SHP77 treated with DMSO at 0.1 percent for 48 hours (cell line): ENCODE measurements at places on chromosomes 2 and 18.

GRCh38 chr2:50328680-50329079 is 703.3 kb downstream of the NRXN1 start:
- DNase-seq: no peak

- no peak for DNase-seq
Observed at GRCh38 chr2:25491966-25492532, 150.3 kb upstream of the DNMT3A start.

DNA sequence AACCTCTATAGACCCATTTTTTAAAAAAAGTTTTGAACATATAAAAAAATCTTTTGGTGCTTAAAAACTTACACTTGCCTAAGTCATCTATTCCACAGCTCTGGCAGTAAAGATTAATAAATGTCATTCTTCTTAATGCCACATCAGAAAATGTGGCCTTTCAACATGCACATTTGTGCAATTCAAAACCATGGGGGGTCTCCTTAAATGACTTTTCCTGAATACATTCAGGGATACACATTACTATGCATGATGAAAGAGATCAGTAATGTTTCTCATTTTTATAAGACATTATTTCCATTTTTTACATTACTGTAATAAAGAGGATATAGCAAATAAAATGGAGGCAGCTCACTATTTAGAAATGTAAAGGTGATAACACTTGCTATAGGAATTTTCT is 142.3 kb downstream of the RBM43 start:
- no peak for DNase-seq

- no peak for DNase-seq
Observed at GRCh38 chr2:142897807-142898206, 20.3 kb downstream of the KYNU start.

- no peak for DNase-seq
Observed at GRCh38 chr2:231039821-231040364, 2.6 kb downstream of the C2orf72 start.

GRCh38 chr18:55582325-55582724 is 5.7 kb downstream of the TCF4 start:
- peak; percentile 81 for DNase-seq

DNA sequence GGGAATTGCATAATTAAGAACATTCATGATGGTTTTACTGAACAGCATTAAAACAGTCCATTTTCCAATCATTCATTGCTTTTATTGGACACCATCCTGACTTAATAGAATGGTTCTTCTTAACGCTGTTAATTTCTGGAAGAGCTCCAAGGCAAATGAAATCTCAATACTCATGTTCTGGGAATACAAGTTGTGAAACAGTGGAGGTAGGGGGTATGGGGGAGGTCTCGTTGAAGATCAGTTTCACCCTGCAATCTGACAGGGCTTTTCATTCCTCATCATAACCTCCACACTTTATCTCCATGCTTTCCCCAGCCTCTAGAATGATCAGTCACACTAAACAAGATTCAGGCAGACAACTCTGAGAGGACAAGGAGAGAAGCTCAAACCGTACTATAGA is 113.6 kb downstream of the ETAA1 start:
- DNase-seq: no peak

DNA sequence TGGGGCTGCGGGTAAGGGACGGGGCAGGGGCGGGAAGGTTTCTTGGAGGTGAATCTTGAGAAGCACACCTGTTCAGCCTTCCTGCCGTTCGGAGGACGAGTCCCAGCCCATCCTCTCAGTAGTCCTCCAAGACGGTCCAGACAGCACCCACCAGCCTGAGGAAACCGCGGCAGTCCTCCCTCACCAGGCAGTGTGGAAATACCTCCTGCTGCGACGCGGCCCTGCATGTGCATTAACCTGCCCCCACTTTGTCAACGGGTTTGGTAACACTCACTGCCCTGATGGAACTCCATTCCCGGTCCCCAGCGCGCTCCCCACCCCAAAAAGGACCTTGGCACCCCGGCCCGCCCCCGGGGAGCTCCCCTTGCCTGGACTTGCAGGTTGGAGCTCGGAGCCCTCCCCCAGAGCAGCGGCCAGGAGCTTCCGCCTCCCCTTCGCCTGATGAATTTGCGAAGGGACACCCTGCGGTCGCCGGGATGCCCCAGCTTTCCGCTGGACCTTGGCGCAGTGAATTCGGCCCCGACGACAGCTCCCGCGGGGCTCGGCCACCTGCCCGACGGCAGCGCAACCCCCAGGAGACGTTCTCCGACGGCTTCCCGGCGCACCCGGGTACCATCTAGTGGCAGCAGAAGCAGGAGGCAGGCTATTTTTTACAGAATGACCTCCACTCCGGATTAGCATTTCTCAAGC is 31.5 kb downstream of the ACVR1C start:
- DNase-seq: no peak

DNA sequence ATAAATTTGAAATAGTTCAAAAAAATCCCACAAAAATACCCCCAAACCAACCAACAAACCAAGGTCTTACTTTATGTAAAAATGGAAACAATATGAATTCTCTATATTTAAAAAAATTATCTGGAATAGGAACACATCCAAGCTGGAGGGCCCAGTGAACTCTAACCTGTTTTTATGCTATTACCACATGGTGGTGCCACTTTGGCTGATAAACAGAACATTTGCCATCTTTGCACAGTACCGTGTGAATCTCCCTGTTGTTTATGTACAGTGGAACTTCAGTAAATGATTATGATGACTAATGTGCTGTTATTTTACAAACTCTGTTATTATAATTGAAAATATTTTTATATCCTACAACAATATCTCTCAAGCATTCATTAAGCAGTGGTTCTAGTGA is 145.3 kb upstream of the SMAD7 start:
- no peak for DNase-seq

DNA sequence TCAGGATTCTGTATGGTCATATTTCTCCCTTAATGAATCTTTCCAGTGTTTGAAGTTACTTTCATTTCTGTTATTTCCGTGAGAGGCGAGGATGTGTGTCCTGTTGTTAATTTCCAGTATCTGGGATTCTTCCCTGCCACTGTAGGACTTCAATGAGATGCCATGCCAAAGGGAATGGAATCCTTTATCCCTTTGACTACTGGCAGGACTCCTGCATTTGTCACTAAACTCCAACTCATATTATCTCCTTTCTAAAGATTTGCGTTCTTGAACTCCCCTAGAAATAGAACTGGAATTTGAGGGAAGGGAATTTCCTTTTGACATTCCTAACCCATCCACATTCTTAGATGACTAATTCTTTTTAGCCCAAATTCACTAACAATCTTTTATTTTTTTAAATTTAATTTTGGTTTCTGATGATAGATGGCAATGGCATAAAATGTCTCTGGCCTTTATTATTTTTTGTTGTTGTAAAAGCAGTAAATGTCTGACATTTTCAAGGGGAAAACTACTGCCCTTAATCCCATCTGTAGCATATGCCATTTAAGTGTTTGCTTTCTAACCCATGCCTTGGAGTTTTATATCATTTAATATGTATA is 87.8 kb upstream of the EML6 start:
- no peak for DNase-seq

- no peak for DNase-seq
Observed at GRCh38 chr2:17912266-17912691, 33.8 kb downstream of the KCNS3 start.

DNA sequence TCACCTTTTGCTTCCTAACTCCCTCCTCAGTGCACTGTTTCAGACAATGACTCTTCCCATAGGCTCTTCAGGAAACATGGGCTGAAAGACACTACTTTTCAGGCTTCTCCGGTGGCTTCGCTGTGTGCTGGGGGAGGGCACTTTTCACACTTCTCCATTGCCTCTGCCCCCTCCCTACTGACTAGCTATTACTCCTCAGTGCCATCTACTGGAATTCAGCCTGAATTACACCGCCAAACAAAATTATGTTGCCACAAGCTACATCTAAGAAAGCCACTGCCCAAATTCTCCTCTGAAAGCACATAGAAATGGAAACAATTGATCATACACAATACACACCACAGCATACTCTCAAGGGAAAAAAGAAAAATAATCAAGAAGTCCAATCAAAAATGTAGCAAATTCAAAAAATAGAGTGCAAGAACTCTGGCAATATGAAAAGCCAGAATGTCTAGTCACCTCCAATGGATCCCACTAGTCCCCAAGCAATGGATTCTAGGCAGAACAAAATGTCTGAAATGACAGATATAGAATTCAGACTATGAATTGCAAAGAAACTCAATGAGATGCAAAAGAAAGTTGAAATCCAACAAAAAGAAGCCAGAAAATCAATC is 1139.4 kb upstream of the GYPC start:
- no peak for DNase-seq

DNA sequence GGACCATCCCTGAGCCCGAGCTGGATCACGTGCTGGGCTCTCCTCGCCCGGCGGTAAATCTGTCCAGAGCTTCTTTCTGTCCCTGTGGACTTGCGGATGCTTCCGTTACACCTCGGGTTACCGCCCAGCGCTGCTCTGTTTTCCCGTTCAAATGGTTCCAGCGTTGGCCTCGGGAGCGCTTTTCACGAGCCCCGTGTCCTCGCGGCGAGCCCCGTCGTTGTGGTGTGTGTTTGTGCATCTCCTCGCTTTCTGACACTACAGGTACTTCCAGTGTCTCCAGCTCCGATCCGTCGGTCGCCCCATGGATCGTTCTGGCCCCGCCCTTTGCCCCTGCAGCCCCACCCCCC is 77.4 kb downstream of the RTP5 start:
- DNase-seq: no peak

DNA sequence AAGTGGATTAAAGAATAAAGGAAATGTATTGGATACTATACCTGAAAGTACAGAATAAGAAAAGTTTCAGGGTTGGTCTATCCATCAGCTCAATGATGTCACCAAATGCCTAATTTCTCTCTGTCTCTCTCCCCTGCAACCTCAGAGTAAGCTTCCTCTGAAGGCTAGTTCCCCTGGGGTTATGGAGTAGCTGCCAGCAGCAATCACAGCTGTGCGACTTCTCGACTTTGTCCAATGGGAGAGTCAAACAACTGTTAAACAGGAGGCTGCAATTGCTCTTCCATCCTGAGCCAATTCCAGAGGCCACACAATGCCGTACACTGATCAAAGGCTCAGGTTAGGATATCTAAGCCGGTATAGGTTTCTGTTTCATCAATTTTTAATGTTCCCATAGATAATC is 95.3 kb upstream of the FANCL start:
- DNase-seq: no peak

- DNase-seq: peak; percentile 17
Observed at GRCh38 chr18:71450257-71450656, 1093.9 kb downstream of the CBLN2 start.

DNA sequence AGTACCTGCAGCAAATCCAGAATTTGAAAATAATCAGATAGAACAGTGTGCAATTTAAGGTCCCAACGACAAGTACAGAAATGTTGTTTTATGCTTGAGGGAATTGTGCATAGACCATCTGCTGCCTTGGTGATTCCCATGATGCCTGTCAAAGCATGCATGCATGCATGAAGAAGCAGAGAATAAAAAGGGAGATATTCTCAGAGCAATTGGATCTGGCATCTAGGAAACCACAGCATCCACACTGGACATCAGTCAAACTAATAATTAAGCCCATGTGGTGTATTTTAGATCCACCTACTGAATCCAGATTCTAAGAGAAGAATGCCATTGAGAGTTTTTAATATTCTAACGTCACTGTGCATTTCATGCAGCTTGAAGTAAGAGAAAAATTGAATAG is 361.2 kb downstream of the FSIP2 start:
- no peak for DNase-seq

DNA sequence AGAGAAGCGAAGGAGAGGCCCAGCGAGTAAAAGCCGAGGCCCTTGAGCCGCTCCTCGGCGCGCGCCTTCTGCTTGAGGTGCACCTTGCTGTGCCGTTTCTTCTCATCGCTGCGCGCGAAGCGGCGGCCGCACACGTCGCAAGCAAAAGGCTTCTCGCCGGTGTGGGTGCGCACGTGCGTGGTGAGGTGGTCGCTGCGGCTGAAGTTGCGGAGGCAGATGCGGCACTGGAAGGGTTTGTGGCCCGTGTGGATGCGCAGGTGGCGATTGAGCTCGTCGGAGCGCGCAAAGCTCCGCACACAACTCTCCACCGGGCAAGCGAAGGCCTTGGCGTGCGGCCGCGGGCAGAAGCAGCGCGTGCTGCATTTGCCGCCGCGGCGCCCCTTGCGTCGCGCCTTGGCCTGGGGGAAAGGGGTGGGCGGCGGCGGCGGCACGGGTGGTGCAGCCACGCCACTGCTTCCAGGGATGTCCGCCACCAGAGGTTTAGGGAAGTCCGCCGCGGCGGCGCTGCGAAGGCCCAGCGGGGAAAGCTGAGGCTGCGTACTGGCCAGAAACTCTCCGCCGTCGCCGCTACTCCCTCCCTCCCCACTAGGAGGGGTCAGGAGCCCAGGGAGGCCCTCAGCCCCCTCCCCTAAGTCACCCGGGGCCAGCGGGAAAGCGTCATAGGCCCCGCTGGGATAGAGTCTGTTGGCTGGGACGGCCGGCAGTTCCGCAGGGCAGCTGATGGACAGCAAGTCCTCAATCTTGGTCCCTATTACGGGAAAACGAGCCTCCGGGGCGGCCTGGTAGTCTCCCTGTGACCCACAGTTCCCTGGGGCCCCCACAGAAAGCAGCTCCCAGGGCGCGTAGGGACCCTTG is 1.7 kb downstream of the EGR4 start:
- no peak for DNase-seq

DNA sequence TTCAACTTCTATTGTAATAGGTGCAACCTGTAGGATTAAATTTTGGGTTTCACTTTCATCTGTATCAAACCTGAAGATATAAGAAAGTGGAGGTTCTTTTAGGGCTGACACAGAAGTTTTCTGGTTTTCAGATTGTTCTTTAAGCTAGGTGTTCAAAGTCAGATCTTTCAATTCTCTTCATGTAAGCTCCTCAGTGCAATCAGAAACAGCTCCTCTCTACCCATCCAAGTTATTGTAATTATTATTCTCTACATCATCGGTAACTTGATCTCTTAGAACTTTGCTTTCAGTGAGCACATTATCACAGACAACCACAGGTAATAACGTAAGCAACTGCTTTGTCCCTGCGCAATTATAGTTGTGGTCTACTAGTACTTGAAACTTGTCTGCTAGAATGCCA is 179.4 kb downstream of the MYCN start:
- DNase-seq: no peak
